ENCODE measurements at places on chromosomes 6 and 20.

DNA sequence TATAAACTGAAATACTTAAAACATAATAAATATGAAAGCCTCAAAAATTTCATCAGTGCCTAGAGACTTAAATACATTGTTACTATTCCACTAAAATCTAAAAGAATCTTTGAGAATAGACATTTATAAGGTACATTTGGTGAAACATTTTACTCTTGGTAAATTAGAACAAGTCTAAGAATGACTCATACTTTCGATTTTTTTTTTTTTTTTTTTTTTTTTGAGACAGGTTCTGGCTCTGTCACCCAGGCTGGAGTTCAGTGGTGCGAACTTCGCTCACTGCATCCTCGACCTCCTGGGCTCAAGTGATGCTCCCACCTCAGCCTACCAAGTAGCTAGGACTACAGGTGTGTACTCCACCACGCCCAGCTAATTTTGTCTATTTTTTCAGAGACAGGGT lies 6.4 kb downstream of the FUCA2 start:
- no peak for DNase-seq

DNA sequence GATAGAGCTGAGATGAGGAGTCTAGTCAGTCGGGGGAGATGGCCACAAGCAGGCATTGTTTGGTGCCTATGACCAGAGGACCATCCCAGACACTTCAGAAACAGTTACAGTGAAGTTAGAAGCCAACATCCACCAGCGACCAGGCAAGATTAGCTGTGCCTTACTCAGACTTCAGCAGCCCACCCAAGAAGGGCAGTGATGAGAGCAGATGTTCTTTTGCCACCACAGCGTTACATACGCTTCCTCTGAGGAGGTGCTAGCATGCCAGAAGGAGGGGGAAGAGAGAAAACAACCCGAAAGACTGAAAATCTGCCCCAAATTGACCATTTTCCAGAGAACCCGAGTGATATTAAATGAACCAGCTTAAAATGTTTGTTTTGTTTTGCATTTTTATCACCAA lies 186.8 kb downstream of the PRL start:
- DNase-seq, result no peak

GRCh38 chr6:148617530-148617929 lies 129.3 kb upstream of the UST start:
- DNase-seq, result no peak

DNA sequence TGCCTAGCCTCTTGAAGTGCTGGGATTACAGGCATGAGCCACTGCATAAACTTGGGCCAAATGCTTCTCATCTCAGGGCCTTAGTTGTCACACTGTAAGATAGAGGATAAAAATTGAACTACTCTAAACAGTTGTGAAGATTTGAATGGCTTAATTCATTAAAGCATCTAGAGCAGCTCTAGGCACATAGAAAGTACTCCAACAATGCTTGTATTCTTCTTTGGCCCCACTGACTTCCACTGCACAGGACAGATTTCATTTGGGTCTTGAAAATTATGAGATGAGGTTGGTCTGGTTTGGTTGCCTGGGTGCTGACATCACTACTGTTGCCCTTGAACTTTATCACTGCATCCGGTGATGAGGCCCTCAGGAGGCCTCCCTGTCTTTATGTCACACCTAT lies 10.0 kb upstream of the HBS1L start:
- no peak for DNase-seq

- no peak for DNase-seq
Observed at GRCh38 chr20:34582911-34583310, 24.4 kb downstream of the MAP1LC3A start.

GRCh38 chr20:25090492-25091429 lies 8.8 kb upstream of the VSX1 start:
- DNase-seq, result peak; percentile 84

GRCh38 chr6:19845266-19846041 lies 8.3 kb downstream of the ID4 start:
- no peak for DNase-seq

- no peak for DNase-seq
Observed at GRCh38 chr20:12053353-12053752, 135.7 kb downstream of the BTBD3 start.

GRCh38 chr20:2816030-2816582 lies at the start of gene TMEM239:
TSS of gene TMEM239 (plus strand) at chr20:2816364. CDS start at chr20:2816555, 191 bp downstream.
- DNase-seq, result no peak

DNA sequence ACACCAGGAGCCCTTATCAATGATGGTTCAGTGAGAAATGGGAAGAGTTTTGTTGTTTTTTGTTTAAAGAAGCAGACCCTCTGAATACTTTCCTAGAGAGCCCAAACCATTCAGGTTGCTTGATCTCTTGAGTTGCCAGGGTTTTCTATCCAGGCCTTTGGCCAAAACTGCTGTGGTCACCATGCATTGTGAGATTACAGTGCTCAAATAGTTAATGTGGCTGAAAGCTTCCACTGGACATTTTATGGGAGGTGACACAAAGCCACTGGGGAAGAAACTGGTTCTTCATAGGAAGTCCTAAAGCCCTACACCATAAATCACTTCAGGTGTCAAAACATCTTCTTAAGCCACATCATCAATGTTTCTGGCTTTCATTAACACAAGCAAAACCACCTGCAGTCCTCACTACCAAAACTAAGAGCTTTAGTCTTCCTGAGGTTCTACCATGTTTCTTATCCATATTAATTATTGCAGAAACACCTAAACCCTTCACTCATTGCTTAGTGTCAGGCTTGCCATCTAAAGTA lies 101.6 kb downstream of the IBTK start:
- no peak for DNase-seq
